ENCODE measurements at places on chromosomes 12 and 14.
A peak's percentile ranks its signal among the peaks of the same experiment; 100 is the strongest.

DNA sequence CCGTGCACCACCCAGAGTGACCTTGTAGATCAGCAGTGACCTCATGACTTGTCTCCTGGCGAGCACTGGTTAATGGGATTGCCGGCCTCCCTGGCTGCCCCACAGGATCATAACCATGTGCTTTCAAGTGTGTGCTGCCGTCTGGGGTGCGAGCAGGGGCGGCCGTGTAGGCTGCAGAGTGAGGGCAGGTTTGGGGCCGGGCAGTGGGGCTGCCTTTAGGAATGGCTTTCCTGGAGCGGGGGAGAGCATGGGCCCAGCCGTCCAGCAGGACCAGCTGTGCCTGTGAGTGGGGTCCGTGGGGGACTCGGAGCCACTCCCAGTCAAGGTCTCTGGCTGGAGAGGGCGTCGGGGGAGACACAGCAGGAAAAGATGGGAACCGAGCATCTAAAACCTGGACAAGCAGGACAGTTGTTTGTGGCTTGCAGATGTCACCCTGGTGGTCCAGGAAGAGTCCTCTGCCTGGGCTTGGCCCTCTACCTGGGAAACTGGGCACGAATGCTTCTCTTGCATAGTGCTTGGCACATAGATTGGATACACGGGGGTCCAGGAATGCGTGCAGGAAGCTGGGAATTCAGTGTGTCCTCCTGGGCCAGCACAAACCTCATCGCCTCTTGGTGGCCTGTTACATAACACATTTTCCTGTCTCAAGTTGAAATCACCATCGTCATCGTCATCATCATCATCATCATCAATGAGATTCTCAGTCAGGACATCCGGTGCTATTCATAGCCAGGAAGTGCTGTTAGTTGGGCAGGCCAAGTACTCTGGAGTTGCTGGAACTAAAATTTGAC lies 96.0 kb downstream of the ADGRD1 start:
- no peak for DNase-seq

GRCh38 chr12:70106347-70106746 lies 136.9 kb upstream of the CNOT2 start:
- DNase-seq, result no peak

- DNase-seq, result no peak
Measured at GRCh38 chr12:11427341-11427740, 32.0 kb upstream of the PRB2 start.

- peak; percentile 30 for DNase-seq
Measured at GRCh38 chr14:75561013-75561432, 17.4 kb upstream of the FLVCR2 start.

GRCh38 chr12:81962126-81962856 lies 203.1 kb upstream of the PPFIA2 start:
- DNase-seq, result no peak

GRCh38 chr14:62980693-62981092 lies 64.6 kb downstream of the KCNH5 start:
- no peak for DNase-seq

DNA sequence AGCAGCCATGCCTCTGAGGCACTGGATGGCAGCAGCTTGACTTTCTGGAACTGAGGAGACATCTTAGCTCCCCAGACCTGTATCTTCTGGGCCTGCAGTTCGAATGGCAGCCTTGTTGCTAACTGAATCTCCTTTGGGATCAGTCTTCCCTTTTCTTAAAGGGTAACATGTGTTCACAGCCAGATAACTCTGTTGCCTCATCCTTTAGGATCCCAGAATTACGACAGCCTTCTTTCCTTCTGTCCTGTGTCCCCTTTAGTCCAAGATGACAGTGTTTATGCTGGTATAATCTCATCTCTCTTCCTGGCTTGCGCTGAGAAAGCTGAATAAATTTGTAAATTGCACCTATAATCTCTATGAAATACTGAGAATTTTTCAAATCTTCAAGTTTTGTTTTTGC lies 9.1 kb upstream of the ERC1 start:
- DNase-seq, result no peak

DNA sequence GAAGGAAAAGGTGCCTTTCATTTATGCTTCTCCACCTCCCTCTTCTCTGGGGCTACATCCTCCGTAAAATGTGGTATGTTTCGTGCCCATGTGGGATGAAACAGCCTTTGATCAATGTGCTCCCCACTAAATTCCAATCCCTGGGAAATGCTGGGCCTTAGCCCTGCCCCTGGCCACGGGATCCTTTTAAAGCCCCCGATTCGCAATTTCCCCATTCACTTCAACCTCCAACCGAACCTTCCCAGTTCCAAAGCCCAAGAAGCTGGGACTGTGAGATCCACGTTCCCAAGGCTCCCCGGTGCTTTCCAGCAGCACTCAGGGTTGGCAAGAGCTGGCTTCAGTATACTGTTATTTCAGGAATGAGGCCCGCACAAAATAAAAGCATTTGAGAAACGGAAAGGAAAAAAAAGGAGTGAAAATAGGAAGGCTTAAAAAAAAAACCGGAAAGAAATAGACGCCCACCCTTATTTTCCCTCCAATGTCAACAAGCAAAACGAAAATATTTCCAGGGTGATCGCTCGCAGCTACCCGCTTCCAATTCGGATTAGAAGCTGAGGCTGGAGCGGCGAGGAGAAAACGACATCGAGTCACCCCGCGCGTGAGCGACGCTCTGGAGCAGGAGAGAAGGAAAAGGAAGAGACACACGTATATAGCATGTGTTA lies 1.3 kb upstream of the FOXG1 start:
- DNase-seq, result no peak

DNA sequence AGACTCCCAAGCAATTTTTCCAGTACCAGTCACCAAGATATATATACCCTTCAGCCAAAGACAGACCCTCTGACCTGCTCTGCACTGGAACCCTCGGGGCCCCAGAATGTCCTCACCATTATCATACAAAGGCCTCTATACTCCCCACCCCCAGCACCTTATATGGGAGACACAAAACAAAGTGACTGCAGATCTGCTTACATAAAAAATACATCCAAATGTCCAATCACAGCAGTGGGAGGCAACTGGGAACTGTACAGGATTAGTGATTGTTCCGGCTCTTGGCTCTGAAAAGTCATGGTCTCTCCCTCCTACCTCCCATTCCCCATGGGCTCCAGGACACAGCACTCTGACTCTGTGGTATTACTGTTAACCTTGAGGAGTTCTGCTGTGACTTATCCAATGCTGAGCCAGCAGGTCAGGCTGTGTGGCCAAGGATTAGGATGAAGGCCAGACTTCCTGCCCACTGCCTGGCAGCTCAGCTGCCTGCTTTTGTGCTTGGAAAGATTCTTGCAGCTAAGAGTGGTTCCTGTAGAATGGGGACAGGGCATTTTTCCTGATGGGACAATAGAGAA lies 13.7 kb downstream of the OXA1L start:
- DNase-seq, result no peak

GRCh38 chr12:46926526-46926925 lies 100.7 kb upstream of the SLC38A4 start:
- no peak for DNase-seq

DNA sequence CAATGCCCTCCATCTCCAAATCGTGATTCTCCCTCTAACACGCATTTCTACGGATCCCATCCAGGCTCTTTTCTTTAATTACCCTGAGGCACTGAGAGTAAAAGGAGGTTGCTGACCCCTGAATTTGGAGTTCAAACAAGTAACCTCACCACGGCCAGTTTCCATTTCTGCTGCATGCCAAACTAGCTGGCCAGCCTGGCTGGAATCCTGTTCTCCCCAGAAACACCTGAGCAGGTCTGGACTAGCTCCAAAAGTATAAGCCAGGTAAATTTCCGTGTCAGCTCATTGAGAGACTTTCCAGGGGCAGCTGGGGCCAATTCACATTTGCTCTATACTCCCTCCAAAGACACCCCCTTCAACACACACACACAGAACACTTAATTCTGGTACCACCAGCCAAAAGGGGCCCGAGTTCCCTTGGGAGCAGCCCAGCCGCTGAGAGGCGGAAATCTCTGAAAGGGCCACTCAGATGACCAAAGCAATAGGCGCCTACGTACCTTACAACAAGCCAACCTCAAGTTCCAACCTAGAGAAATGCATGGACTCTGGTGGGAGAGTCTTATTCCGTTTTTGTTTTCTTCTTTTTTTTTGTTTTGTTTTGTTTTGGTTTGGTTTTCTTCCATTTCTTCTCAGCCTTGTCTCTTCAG lies 131.4 kb downstream of the NDUFA12 start:
- no peak for DNase-seq

GRCh38 chr14:58060077-58060476 lies 91.9 kb downstream of the ARMH4 start:
- no peak for DNase-seq

DNA sequence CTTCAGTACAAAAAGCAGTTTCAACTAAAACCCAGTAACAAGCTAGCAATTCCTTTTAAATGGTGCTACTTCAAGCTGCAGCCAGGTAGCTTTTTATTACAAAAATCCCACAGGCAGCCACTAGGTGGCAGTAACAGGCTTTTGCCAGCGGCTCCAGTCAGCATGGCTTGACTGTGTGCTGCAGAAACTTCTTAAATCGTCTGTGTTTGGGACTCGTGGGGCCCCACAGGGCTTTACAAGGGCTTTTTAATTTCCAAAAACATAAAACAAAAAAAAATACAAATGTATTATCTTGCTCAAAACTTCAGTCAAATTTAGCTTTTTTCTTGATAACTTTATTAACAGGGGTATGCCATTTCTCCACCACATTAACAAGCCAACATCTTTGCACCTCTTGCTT lies 3.6 kb upstream of the CLEC4E start:
- peak; percentile 62 for DNase-seq

DNA sequence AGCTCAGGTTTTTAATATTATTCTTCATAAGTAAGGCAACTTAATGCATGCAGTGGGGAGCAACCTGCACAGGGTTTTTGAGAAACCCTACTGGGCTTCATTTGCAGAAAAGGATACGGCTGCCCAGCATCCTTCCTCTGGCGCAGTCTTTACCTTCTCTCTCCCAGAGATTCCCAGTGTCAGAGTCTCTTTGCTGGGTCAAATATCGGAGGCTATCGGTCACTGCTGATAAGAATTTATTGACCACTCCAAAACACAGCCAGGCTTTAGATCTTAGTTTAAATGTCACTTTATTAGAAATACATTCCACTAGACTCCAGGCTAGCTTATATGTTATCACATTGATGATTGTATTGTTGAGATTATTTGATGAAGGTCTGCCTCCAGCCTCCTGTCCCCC lies 147.2 kb upstream of the CPSF6 start:
- DNase-seq, result no peak

- no peak for DNase-seq
Measured at GRCh38 chr12:63319936-63320633, 169.1 kb upstream of the AVPR1A start.

- no peak for DNase-seq
Measured at GRCh38 chr12:3004655-3005565, 45.7 kb downstream of the TEAD4 start.

DNA sequence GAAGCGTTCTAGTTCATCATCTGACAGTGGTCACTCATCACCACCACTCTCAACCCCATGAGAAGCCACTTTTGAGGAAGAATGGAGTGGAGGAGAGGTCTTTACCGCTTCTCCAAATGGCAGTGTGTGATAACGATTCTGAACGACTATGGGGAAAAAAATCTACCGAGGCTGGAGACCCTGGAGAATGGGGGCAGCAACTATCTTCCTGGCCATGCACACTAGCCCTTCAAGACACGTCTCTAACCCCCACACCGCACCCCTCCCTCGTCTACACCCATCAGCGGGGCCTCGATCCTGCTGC lies 365 bp downstream of the ING4 start:
- no peak for DNase-seq

GRCh38 chr14:104494483-104494882 lies 85.1 kb upstream of the C14orf180 start:
- DNase-seq, result no peak

GRCh38 chr12:64193931-64194330 lies 28.2 kb downstream of the KICS2 start:
- no peak for DNase-seq

DNA sequence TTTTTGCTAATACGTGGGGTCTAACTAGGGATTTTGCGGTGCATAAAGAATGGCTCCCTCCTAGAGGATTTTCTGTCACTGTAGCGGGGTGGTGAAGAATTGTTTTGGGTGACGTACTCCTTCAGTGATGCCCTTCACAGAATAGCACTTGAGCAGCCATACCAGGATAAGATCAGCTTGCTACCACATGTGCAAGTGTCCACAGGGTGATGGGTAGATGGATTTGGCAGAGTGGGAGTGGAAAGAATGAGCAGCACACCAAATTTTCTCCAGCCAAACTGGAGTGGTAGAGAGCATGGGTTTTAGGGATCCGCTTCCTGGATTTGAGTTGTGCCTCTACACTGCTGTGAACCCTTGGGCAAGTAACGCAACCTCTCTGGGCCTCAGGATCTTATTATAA lies 2.3 kb downstream of the TCP11L2 start:
- no peak for DNase-seq

DNA sequence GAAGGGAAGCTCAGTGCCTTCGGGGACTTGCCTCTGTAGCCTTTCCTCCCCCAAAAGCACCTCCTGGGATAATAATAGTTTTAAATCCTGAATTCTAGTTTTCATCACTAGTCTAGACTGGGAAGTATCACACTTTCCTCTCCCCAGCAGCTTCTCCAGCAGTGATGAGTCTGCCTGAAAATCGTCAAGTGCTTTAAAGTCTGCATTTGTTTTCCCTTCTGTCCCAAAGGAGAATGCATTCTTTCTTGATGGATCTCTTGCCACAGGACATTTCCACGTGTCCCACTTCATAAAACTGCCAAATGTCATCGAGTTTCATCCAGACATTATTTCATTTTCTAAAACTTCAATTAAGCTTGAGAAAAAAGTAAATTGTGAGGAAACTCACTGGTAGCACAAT lies 15.0 kb downstream of the CSRP2 start:
- DNase-seq, result no peak

GRCh38 chr12:120012067-120012621 lies 23.1 kb downstream of the BICDL1 start:
- DNase-seq, result peak; percentile 56

- DNase-seq, result no peak
Measured at GRCh38 chr12:93019212-93019927, 90.3 kb upstream of the EEA1 start.

DNA sequence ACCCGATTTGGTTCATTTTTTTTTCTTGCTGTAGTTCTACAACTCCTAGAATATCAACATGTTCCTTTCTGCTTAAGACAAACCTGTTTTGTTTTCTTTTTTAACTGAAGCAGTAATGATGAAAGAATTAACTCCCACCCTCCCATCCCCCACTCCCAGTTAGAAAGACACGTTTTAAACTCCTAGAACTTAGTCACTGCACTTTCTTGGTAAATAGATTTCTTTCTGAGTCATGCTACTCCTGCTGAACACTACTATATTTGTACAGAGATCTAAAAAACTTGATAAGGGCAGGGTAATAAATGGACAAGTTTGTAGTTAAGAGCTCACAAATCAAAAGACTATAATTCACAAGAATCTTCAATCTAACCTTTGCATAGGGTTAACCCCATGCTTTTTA lies 118.9 kb upstream of the PTPRB start:
- no peak for DNase-seq

DNA sequence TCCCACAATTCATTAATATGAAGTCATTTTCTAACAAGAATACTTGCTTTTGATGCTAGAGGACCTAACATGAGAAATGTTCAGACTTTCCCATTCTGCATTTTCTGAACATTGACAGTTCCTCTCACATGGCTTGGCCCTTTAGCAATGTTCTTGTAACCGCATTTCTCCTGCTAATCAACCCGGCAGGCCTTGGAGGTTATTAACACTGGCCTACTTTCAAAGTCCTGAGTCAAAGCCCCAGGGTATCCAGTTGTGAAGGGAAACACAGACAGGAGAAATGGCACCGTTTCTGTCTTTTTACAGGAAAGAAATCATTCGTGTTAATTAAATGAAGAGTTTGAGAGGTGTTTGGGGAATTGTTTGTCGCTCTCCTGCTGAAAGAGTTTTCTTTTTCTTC lies 446.5 kb upstream of the MIS18BP1 start:
- no peak for DNase-seq
